ENCODE measurements at places on chromosomes 1 and 21.

DNA sequence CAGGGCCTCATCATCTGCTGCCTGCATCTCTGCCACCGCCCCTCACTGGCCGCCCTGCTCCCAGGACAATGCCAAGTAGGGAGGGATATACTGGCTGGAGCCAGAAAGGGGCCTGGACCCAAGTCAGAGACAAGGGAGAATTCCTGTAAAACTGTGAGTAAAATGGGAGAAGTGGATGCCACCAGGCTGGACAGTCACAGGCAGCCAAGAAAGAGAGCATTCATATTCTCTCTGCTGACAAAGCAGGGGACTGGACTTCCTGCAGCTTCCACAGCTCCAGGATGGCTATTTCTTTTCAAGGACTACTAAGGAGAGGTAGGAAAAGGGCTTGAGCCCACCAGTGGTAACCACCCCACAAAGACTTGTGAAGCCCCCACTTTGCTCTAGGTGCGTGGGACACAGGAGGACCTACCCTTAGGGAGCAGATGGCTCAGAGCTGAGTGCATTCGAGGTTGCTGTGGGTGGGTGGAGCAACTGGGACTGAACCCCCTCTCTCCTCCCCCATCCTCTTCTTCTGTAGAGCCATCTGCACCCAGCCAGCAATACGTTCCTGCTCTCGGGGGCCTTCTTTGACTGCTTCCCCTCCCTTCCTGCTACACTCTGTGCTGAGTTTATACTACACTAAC is 57.5 kb downstream of the GLIS1 start:
- DNase-seq: no peak

- no peak for DNase-seq
These were observed 132.5 kb upstream of the CACHD1 start for GRCh38 chr1:64337475-64337874.

- DNase-seq: no peak
These were observed 6.3 kb upstream of the GOLT1A start for GRCh38 chr1:204219971-204220616.

DNA sequence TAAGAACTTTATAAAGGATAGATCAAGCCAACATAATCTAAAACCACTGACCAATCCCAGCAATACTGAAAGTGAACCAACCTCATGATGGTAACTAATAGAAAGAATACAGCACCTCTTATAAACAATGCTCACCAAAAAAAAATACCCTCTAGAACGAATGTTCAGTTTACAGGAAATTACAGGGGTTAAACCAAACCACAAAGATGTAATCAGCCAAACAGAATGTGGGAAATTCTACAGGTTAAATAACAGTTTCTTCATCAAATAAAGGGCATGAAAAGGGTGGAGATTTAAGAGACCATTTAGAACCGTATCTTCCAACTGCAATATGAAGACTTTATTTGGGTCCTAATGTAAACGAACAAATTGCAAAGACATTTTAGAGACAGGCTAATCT is 30.4 kb downstream of the ARID4B start:
- DNase-seq: peak; percentile 84

DNA sequence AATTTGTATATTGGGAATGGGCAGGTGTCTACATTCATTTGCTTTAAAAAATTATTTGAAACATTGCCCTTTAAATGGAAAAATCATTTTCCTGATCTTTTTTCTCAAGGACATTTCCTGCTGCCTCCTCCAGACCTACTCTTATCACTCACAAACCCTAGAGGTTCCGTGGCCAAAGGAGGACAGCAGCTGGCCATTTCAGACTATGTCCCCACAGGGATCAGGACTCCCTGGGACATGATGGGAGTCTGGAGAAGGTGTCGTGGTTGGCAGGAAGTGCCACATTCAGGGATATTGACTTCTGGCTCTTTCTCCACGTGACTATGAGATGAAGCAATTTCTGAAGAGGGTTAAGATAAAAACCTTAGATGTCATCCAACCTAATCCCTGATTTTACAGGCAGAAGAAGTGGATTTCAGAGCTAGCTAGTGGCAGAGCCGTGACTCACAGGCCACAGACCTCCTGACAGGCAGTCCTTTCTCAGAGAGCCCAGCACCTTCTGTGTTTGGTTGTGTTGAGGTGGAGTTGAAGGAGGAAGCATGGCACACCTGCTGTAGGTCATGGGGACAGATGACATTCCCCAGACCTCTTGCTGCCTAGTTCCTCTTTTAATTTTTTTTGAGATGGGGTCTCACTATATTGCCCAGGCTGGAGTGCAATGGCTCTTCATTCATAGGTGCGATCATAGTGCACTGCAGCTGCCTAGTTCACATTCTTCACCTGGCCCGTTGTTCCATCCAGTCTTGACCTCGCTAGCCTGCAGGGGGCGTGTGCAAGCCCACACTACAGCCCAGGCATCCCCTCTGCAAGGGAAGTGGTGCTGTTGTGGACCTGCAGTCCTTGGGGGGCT is 25.5 kb upstream of the IL10 start:
- DNase-seq: peak; percentile 44

- DNase-seq: no peak
These were observed 25.1 kb upstream of the NGF start for GRCh38 chr1:115363171-115363570.

DNA sequence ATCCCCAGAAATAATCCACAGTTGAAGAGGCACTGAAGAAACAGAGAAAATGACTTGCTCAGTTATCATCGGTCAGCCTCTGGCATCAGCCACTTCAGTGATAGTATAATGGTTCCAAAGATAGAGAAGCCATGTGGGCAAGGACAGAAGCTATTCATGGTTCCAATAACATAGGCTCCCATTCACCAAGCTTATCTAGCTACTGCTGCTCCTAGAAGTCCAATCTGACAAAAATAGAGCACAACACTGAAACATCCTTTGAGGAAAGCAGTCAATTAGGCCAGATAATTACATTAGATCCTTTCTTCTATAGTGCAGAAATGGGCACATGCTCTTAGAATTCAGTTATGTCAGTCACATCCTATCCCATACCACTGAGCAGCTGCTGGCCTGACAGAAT is 33.5 kb upstream of the CRB1 start:
- DNase-seq: no peak

GRCh38 chr1:98196012-98196411 is 275.2 kb upstream of the DPYD start:
- DNase-seq: no peak

DNA sequence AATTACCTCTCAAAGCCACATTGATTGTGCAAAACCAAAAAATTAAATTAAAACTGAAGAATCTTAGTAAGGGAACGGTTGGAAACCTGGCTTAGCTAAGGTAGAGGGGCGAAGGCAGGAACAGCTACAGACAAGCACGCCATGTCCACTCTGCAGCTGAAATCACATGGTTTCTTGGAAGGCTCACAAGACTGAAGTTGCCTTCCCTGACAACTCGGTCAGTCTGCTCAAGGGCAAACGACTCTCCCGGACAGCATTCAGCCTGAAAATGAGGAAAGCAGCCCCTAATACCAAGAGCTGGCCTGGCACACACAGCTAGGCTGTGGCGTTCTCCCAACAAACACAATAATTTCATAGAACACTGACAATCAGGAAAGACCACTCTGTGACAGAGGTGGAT is 22.7 kb upstream of the BECN2 start:
- no peak for DNase-seq

GRCh38 chr1:197413564-197413963 is 145.5 kb downstream of the CRB1 start:
- DNase-seq: no peak

- DNase-seq: no peak
These were observed 764.4 kb downstream of the ADGRL2 start for GRCh38 chr1:82565146-82565545.

DNA sequence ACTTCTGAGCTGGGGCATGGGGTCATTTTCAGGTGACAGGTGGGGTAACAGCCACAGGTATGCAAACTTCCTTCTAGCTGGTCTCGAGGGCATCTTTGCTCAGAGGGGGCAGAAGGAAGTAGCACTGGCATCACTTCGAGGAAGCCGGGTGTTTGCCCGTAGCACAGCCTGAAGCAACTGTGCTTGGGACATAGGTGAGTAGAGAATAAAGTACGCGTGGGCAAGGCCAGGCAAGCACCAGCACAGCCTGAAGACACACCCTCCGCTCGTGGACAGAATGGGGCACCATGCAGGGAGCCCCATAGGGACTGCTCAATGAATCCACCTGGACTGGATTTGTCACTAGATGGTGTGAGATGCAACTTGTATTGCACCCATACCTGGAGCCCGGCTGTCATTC is 167.1 kb downstream of the KCNJ6 start:
- no peak for DNase-seq

DNA sequence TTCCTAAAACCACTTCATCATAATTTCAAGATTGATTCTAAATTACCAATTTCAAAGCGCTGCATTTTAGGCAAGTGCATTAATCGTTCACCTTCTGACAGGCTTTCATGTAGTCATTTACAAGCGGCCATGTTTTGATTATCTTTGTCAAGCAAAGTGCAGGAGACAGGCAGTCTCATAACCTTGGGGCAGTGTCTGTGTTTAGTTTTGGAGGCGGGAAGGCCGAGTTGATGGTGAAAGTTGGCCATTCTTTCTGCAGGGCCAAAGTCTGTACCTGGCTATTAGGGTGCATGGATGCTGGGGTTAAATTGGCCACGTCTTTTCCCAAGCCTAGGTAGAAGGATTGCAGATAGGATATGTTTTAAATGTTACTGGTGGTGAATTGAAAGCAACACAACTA is 2.9 kb downstream of the AGPAT3 start:
- DNase-seq: no peak

DNA sequence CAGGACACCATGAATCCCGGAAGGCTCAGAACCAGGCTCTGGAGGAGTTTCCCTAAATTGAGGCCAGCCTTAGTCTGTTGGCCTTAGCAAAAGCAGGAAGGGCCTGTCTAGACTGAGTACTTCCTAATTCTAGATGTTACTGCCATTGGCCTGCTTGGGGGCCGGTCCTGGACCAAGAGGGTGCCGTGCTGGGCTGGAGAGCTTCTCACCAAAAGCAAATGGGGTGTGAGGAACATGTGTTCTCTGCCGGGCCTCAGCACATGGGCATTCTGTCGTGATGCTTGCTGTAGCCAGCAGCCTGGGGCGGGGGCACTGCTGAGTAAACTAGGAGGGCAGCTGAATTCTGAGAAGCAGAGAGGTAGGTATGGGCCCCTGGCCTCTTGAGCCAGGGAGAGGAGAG is 35.7 kb upstream of the MAN1C1 start:
- no peak for DNase-seq

DNA sequence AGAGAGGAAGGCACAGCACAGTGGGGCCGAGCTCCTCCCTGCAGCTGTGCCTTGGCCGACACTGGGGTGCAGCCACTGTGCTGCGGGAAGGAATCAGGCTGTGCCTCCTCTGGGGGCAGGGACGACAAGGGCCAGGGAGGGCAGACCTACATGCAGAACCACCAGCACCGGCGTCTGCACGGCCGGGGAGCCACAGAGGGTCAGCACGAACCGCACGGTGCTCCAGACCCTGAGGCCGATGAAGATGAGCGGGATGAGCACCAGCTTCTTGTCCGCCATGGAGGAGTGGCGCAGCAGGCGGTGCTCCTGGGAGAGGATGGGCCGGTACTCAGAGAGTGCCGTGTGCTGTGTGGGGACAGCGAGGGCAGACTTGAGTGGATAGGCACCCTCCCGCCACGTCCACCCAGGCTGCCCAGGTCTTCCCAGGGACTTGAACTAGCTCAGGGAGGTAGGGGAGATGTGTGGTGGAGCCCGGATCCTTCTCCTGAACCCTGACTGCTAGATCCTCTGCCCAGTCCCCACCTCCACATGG is 23.5 kb downstream of the GPR157 start:
- no peak for DNase-seq

DNA sequence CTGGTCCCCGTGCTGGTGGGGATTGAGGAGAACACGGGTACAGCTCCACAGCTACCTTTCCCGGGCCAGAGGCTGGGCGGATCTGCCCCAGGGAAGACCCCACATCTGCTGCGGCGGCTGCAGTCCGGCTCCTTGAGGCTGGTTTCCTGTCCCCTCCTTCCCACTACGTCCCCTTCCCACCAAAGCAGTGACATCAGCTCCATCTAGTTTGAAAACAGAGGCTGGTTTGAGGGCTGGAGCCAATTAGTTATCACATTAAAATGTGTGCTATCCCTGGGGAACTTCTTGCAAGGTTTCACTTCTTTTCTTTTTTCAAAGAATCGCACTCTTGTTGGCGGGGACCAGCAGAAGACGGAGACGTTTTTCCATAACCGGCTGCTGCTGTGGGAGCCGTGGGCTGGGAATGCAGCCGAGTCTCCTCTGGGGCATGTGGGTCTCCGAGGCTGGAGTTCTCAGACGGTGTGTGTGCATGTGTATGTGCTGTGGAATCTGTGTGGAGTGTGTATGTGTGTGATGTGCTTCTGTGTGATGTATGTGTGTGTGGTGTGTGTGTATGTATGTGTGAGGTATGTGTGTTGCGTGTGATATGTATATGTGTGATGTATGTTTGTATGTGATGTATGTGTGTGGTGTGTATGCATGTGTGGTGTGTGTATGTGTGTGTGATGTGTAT is 8.9 kb upstream of the PCBP3 start:
- DNase-seq: no peak

- no peak for DNase-seq
These were observed 34.0 kb downstream of the GLIS1 start for GRCh38 chr1:53704804-53705445.

DNA sequence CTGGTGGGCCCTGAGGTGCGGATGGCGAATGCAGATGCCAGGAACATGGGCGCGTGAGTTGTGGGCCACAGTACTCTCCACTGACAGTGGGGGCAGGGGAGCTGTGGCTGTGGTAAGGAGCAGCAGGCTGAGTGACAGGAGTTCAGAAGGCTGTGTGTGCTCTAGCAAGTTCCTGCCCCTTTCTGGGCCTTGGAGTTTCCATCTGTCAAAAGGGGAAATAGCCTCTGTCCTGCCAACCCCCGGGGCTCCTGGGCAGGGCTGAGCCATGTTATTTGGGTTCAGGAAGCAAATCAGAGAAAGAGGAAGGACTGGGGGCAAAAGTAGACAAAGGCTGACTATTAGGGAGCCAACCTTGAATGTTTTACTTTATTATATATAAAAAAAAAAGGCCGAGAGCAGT is 19.5 kb upstream of the MFN2 start:
- no peak for DNase-seq

DNA sequence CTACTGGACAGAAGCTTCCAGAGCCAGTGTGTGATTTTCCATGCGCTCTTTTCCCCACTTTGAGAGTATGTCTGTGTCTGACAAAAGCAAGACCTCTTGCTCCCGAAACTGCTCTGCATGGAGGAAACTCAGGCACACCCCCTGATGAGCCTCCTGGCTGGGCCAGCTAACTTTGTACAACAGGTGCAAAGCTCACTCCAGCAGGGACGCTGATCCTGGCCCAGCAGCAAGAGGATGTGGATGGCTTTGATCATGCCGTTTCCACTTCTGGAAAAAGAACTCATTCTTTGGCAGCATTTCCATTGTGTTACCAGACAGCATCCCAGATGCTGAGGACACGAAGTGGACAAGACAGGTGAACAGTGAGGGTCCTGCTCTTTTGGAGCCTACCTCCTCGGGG is 103.1 kb downstream of the TLR5 start:
- no peak for DNase-seq

- no peak for DNase-seq
These were observed 57.4 kb downstream of the SAMSN1 start for GRCh38 chr21:14488672-14489204.

All from CD4-positive, alpha-beta T cell treated with Interleukin-10 for 1 hour (primary cell).